ENCODE measurements at places on chromosomes 1 and 21.

DNA sequence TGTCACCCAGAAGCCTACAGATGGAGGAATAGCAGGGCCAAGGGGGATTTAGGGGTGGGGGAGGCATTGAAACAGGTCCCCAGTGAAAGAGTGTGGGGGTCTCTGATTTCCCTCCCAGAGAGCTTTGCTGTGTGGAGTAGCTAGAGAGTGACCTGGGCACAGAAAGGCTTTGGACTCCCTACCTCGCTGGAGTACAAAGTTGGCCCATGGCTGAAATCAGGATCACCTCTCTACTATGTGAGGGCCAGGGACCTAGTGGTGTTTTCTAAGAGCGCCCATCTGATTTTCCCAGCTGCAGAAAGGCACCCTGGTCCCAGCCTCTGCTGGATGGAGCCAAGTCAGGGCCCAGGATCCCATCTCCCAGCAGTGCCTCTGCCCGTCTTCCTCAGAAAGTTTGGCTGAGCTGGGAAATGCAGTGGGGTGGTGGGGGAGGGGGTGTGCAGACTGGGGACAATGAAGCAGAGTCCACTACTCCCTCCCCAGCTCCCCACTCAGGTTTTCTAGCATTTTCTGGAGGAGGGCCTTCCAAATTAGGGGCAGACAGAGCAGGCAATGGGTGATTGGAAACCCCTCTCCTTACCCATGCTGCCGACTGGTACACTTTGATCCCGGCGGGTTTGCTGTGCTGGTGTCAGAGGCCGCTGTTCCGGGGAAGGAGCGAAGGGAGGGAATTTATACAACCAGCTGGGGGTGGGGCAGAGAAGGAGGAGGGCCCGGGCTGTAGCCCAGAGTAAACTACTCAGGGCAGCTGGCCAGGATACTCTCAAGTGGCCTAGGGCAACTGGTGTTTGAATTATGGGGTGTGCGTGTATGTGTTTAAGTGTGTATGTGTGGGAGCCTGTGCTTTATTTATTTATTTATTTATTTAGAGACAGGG, at the start of gene SELENBP1:
Gene SELENBP1, minus strand, starts transcription at position 648 of the 877 bp plus-strand sequence. Its CDS starts 64 bp downstream, at position 584.
- DNase-seq, result no peak

DNA sequence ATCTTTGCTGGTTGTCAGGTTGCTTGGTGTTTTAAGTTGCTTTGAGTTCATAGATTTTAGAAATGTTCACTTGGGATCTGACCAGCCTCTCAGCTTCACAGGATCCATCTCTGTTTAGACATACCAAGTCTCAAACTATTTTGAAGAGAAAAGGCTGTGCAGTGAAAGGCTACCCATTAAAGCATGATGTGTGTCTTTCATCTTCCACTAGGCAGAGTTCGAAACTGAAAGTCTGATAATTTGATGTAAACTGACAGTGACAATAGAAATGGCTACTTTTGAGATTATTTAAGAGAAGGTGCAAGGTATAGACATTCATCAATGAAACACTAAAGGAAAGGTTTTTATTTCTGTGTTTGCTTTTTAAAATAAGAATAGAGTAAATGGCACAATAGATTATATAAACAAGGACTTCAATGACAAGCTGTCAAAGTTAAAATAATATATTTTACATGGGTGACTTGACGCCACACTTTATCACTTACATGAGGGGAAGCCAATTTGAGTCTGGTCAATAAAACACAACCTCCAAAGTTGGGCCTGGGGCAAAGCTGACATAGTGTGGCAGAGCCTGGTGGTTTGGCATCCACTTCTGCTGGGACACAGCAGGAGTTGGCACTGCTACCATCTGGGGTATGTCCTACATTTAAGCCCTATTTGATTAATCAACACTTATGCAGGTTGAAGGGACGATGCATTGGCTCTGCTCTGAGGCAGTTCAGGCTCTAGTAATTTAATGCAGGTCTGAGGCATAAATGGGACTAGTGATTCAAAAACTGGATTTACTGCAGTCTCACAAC, 197.7 kb downstream of the CRB1 start:
- no peak for DNase-seq

- DNase-seq, result no peak
Observed at GRCh38 chr1:76402128-76402527, 327.6 kb downstream of the ST6GALNAC3 start.

GRCh38 chr1:10856176-10856683, 59.8 kb upstream of the CASZ1 start:
- DNase-seq, result no peak

DNA sequence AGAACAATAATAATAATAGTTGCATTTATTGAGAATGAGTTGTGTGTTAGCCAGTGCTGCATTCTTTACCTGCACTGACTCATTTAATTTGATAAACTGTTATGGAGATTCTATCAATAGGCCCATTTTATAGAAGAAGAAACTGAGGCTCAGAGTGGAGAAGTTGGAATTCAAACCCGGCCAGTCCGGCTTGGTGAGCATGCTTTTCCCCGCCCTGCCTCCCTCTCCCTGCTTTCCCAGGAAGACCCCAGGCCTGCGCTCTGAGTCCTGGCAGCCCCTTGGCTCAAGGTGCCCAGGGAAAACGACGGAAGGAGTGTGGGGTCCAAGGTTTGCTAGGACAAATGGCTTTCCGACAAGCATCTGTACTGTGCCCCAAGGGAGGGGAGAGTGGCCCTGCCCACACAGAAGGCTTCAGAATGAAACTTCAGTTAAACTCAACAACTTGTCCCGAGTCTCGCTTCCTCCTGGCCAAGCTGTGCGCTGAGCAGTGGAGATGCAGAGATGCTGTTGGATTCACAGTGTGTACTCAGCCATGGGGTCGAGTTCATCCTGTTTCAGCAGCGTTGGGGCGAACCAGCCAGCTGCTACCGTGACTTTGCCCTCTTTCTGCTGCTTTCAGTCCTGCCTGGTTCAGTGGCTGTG, 23.3 kb upstream of the PADI6 start:
- no peak for DNase-seq

- no peak for DNase-seq
Observed at GRCh38 chr1:147539122-147539575, 2.2 kb upstream of the BCL9 start.
